AG04449 (cell line): ENCODE measurements at places on chromosomes 6 and 20.
A peak's percentile ranks its signal among the peaks of the same experiment; 100 is the strongest.

DNA sequence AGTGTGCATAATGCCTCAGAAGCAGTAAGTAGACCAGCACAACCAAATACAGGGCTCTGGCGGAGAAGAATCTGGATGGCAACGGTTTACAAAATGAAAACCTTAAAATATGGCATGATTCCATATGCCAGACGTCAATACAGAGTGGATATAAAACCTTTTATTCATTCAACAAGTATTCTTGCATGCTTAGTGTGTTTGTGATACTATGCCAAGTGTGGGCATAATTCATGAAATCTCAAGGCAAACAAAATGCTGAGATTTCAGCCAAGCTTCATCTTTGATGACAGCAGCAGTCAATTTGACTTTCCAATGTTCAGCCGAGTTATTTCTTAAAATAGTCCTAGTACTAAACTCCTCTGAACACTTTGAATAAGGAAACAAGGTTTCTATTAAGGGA, 119.4 kb downstream of the CD24 start:
- DNase-seq: no peak

GRCh38 chr6:87690441-87690840, 11.6 kb downstream of the AKIRIN2 start:
- no peak for DNase-seq

- DNase-seq: no peak
Measured at GRCh38 chr20:4084096-4084495, 68.7 kb upstream of the RNF24 start.

DNA sequence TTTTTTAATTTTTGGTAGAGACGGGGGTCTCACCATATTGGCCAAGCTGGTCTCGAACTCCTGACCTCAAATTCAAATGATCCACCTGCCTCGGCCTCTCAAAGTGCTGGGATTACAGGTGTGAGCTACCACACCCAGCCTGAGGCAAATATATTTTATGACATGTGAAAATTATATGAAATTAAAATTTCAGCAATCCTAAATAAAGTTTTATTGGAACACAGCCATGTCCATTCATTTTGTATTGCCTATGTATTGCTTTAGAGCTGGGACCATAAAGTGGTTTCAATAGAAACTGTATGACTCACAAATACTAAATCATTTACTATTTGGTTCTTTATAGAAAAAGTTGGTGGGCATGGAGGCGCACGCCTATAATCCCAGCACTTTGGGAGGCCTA, 32.0 kb upstream of the GCM1 start:
- DNase-seq: no peak

- no peak for DNase-seq
Measured at GRCh38 chr20:50189681-50190250, 864 bp upstream of the CEBPB start.

- DNase-seq: no peak
Measured at GRCh38 chr6:17945575-17945974, 41.9 kb downstream of the KIF13A start.

- no peak for DNase-seq
Measured at GRCh38 chr6:142296975-142297604, 4.7 kb upstream of the ADGRG6 start.

GRCh38 chr20:11894062-11894461, 23.6 kb upstream of the BTBD3 start:
- no peak for DNase-seq

GRCh38 chr6:89615882-89616281, 22.7 kb downstream of the LYRM2 start:
- no peak for DNase-seq

- DNase-seq: no peak
Measured at GRCh38 chr6:142886431-142887170, 58.4 kb downstream of the HIVEP2 start.

DNA sequence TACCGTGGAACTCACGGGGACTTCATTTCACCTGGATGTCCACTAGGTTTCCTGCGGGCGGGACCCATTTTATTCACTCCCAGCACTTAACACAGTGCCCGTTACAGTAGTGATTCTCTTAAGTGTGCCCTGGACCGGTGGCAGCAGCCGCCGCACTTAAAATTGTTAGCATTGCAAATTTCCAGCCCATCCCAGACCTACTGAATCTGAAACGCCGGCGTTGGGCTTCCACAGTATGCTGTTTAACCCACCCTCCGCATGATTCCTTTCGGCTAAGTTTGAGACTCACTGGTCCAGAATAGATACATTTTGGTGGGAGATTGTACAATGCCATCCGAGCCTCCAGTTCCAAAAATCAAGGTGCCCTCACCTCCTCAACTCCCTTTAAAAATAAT, 967 bp downstream of the SMPDL3A start:
- DNase-seq: no peak

GRCh38 chr20:41798930-41799502, 180.8 kb upstream of the CHD6 start:
- DNase-seq: no peak

- DNase-seq: no peak
Measured at GRCh38 chr6:38480036-38480435, 159.7 kb downstream of the BTBD9 start.

DNA sequence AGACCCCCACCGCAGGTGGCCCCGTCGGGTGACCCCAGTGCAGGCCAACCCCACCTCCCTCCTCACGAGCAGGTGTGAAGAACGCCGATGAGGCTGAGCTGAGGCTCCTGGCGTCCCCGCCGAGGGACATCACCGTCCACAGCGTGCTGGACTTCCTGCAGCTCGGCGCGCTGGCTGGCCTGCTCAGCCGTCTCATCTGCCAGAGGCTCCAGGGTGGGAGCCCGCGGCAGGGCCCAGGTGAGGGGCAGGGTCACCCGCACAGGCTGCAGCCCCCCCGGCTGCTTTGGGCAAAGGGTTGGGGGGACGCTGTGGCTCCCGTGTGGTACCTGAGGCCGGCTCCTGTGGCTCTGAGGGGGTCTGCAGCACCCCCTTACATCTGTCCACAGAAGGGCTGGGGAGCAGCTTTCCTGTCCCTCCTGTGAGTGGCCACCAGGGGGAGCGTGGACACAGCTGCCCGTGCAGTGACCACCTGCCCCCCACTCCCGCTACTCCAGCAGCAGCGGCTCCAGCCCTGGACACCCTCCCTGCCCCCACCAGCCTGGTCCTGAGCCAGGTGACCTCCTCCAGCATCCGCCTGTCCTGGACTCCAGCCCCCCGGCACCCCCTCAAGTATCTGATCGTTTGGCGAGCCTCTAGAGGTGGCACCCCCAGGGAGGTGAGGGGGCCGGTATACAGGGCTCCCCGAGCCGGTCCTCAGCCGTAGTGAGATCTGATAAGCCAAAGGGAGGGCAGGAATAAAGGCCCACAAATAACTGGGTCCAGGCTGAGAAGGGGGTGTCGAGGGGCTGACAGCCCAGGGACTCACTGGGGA, 16.5 kb downstream of the COL20A1 start:
- no peak for DNase-seq

GRCh38 chr20:38843346-38843745, 37.8 kb downstream of the PPP1R16B start:
- no peak for DNase-seq

DNA sequence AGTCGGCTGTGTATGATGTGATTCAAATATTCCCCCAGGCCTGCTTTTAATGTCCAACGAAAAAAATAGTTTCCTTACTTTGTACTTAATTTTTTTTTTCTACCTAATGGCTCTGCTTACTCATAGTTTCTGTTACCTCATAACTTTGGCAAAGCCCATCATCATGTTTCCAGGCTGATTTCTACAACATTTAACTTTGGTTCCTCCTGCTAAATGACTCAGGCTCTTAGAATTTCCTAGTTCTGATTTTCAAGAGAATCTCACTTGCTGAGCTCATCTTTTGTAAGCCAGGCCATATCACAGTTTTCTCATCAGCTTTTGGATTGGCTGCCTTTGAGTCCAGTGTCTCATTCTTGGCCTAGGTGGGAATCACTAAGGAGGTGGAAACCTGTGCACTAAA, 323.1 kb downstream of the HDGFL1 start:
- peak; percentile 93 for DNase-seq

DNA sequence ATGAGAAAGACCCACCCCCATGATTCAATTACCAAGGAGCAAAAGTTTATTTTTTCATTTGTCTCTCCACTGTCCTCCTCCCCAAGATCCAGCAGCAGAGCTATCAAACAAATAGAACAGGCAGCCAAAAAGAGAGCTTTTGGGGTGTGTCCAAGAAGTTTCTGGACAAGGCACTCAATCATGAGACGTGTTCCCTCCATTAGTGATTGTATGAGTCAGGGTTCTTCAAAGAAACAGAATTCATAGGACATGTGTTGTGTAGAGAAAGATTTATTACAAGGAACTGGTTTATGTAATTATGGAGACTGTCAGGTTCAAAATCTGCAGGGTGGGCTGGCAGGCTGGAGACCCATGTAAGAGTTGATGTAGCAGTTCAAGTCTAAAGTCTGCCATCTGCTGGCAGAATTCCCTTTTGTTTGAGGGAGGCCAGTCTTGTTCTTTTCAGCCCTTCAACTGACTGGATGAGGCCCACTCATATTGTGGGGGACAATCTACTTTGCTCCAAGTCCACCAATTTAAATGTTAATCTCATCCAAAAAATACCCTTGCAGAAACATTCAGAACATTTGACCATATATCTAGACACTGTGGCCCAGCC, 248.1 kb upstream of the OPRM1 start:
- DNase-seq: no peak

- peak; percentile 12 for DNase-seq
Measured at GRCh38 chr20:52552181-52552872, 360.7 kb upstream of the ZFP64 start.

DNA sequence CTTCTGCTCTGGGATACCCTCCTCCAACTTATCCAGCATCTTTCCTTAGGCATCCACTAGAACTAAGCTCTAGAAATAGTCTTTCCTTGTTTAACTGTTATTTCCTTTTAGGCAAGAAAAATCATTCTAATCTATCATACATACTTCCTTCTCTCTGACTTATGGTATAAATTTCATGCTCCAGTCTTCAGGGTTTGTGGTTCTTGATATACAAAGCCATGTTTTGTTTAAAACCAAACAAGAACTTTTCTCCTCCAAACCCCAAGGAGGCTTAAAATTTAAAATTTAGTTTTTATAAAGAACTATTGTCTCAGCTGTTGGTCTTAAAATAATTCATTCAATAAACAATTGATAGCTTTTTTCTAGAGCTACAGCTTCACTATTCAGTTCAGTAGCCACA, 77.2 kb downstream of the CD164 start:
- no peak for DNase-seq

DNA sequence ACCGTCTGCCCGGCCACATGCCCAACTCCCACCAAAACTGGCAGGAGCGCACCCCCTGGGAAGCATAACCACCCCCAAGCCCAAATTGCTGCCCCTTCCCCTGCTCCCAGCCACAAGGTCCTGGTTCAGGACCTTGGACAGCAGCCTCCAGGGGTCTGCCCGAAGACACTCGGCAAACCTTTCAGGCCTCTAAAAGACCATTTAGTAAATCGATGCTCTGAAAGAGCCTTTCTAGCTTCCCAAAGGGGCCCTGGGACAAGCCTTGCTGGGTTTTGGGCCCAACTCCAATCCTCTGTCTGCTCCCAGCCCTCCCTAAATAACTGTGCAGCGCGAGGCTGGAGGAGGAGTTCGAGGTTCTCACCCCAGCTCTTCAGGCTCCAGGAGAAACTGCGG, 30.5 kb downstream of the GRM4 start:
- no peak for DNase-seq

GRCh38 chr6:10151144-10151915, 263.5 kb downstream of the TFAP2A start:
- no peak for DNase-seq

DNA sequence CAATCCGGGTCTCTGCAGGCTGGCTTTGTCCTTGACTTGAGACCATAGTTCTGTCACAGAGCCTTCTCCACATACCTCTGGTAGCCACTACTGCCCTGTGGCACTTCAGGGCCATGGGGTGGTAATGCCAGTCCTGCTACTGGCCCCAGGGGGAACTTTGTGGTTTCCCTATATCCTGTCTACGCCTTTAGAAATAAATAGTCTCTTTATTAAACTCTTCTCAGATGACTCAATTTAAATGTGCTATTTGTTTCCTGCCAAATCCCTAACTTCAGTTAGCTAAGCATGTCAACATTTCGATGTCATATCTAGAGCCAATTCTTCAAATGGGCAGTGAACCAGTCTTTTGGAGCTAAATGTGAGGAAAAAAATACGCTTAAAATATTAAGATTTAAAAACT, 60.1 kb downstream of the SEL1L2 start:
- DNase-seq: no peak

DNA sequence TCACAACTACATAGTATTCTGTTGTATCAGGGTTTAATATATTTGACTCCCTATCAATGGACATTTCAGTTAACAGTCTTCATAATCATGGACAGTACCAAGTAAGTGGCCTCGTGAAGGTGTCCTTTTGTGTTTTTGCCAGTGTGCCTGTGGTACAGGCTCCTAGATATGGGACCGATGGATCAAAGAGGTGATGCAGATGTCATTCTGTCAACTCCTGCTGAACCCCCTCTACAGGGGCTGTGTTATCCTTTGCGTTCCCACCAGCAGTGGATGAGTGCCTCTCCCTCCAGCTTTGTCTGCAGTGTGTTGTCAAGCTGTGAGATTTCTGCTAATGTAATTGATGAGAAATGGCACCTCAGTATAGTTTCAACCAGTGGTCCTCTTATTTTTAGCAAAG, 210.7 kb downstream of the QKI start:
- no peak for DNase-seq

GRCh38 chr6:49772285-49772684, 14.8 kb downstream of the PGK2 start:
- DNase-seq: no peak

GRCh38 chr20:46214824-46215488, 93.3 kb downstream of the CDH22 start:
- no peak for DNase-seq

GRCh38 chr20:21145424-21145823, 19.5 kb downstream of the KIZ start:
- DNase-seq: no peak

GRCh38 chr20:52812231-52812847, 159.8 kb upstream of the TSHZ2 start:
- no peak for DNase-seq

DNA sequence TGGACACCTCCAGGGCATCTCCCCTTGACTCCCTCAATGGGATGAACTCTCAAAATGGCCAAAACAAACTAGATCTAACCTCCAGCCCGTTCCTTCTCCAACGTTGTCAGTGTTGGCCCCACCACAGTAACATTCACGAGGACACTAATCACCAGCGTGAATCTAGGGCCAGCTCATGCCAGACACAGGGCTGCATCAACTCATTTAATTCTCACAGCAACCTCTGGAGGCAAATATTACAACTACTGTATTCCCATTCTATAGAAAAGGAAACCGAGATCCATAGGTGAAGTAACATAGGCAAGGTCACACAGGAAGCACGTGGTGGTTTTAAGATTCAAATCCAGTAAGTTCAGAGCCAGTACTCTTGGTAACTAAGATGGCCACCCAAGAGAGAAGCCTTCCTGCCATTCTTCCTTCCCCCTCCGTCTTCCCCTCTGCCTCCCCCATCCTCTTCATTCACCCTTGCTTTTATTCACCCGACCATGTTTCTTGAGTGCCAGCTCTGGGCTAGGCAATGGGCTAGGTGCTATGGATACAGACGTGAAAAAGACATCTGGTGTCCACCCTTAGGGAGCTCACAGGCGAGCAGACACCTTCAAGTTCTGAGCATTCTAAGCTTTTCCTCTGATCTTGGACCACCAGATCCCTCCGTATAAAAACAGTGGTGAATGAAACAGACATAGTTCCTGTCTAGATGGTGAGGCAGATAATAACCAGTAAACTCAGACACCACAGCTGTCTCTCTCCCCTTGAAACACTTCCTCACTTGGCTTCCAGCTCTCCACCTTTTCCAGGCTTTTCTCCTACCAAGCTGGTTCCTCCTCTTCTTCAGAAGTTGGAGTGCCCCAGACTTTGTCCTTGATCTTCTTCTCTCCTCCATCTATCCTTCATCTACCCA, 9.6 kb downstream of the CCM2L start:
- DNase-seq: no peak
